ENCODE measurements at places on chromosomes 13 and 19.

- DNase-seq = peak; percentile 44
Observed at GRCh38 chr19:7751157-7751783, 3.9 kb upstream of the CD209 start.

DNA sequence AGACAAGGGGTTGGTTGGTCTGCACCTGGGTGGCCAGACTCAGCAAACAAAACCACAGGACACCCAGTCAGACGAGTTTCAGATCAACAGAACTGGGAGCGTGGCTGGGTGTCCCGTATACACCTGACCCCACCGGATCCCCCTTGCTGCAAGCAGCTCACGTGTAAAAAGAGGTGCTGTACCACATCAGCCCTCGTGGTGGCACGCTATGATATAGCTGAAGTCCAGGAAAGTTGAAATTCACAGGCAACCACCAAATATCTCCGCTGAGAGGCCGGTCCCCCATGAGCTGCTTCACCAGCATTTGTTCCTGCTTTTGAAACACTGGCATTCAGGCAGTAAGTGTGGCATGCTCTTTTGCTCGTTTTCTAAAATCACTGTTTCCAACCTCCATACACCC is 92.3 kb downstream of the TUBA3C start:
- DNase-seq = no peak

DNA sequence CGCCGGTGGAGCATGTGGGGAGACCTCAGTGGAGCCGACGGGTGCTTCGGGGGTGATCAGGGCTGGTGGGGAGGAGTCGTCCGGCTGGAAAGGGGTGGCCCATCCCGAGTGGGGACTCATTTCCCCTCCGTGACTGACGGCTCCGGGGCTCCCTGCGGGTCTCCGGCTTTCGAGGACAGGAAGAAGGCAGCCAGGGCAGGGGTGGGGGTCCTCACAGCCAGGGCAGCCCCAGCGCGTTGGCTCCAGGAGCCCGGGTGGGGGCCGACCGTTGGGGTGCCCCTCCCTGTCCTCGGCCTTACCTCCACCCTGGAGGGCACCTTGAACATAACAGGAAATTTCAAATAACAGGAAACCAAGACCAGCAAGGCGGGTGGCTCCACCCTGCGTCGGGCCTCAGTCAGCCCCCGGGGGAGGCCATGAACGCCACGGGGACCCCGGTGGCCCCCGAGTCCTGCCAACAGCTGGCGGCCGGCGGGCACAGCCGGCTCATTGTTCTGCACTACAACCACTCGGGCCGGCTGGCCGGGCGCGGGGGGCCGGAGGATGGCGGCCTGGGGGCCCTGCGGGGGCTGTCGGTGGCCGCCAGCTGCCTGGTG is at the start of gene S1PR4:
S1PR4 (plus strand) TSS at position 393 of the 596 bp plus-strand sequence; CDS start at position 417, 24 bp downstream.
- peak; percentile 45 for DNase-seq

GRCh38 chr19:46972311-46972710 is 47.3 kb upstream of the NPAS1 start:
- no peak for DNase-seq

GRCh38 chr13:94057618-94058186 is 421.8 kb downstream of the DCT start:
- no peak for DNase-seq

GRCh38 chr13:43558939-43559338 is 227.8 kb downstream of the ENOX1 start:
- no peak for DNase-seq

Measured in activated T-cell treated with anti-CD3 and anti-CD28 coated beads for 24 hours (primary cell).